DMS 273 treated with DMSO at 0.1 percent for 48 hours (cell line): ENCODE measurements at places on chromosomes 16 and 17.
A peak's percentile ranks its signal among the peaks of the same experiment; 100 is the strongest.

- peak; percentile 95 for DNase-seq
Observed at GRCh38 chr17:67652433-67652832, 65.3 kb upstream of the NOL11 start.

DNA sequence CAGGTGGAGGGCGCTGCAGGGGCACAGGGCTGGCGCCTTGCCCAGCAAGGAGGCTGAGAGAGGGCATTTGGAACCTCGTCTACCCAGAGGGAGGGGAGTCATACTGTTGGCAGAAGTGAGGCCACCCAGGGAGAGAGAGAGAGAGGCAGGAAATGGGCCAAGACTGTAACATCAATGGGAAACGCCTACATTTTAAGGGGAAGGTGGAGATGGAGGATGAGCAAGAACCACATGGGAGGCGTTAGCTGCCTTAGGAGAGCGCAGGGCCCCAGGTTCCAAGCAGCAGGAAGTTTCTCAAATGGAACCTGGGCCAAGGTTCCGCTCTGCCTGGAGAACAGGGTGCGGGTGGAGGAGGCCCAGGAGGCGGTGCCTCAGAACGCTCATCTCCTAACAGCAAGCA lies 2.7 kb upstream of the WFDC1 start:
- DNase-seq, result no peak

DNA sequence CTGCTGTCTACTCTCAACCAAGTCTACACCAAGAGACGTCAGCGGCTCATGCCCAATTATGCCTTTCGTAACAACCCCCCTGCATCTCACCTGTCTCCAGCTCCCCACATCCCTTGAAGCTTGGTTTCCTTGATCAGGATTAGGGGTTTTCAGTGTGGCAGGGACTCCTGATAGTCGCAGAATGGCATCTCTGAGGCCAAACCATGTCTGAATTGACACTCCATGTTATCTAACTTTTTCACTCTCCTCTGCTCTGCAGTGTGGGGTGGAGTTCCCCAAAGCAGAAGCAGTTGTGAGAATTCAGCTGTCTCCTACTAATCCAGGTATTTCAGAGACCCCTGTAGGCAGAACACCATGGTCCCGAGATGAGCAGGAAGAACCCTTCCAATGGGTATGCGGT lies 5.6 kb upstream of the AHSP start:
- no peak for DNase-seq

DNA sequence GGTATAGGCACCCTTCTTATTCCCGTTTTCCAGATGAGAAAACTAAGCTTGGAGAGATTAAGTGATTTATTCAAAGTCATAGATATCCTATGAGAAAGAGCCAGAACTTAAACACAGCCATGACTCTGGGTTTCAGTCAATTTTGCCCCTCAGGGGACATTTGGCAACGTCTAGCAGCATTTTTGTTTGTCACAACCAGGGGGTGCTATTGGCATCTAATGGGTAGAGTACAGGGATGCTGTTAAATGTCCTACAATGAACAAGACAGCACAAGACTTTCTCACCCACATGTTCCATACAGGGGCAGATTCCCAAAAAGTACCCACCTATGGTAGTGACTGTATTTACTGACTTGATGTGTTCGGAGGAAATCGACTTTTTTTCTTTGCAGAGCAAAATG lies 4.8 kb upstream of the SHISA9 start:
- DNase-seq, result peak; percentile 5

- DNase-seq, result no peak
Observed at GRCh38 chr16:85607321-85607765, 5.8 kb upstream of the GSE1 start.

DNA sequence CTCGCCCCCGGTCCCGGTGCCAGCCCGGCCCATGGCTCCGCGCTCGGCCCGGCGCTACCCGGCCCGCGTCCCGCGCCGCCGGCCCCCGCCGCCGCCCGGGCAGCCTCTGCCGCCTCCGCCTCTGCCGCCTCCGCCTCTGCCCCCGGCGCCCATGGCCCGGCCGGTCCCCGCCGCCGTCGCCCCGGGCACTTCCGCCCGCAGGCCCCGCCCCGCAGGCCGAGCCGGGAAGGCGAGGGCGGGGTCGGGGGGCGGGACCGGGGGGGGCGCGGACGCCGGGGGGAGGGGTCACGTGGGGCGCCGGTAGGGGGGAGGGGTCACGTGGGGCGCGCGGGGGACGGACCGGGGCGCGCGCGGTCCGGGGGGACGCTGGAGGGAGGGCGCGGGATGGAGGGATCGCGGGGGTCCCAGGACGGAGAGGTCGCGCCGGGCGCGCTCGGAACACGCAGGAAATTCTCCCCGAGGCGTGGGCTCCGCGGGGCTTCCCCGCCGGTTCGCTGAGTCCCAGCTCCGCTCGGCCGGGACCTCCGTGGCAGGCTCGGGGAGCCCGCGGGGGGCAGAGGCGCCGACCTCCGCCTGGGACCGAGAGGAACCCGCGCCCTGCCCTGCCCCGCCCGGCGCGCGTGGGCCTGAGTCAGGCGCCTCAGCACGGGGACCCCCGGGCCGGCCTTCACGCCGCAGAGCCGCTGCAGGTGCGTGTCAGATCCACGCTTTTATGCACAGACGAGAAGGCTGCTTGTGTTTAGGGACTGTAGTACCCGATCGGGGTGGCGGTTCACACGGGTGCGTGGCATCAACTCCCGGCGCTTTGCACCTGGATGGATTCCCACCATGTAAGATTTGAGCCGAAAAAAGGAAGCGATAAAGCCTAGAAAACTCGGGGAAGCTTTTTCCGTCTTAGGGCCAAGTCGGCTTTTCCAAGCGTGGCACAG lies at the start of gene PGAP6:
Gene PGAP6, minus strand, starts transcription at position 190 of the 929 bp plus-strand sequence. Its CDS starts 157 bp downstream, at position 33.
- no peak for DNase-seq

DNA sequence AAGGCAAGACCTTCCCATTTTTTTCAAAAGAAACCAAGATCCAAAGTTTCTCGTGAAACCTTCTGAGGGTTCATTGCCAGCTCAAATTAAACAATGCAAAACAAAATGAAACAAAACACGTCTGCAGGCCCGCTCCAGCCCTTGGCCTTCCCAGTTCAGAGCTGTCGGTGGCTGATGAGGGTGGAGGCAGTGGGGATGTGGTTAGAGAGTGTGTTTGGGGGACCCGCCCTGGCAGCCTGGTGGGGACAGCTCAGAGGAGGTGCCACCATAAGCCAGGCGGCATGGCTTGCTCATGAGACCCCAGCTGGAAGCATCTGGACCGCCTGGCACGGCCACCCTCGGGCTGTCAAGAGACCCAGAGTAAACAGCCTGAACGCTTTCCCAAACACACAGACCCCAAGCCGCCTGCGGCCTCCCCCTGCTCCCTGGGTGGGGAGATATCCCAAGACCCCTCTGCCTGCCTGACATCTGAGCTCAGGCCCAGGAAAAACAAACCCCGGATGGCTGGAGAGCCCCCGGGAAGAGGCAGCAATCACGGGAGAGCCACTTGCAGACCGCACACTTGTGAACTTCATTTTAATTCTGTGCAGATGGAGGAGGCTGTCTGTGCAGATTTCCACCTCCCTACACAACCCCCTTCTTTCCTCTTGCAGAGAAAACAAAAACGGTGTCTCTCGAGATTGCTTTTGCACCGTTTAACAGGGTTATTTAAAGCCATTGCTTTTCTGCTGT lies 35.4 kb upstream of the LITAF start:
- DNase-seq, result no peak

DNA sequence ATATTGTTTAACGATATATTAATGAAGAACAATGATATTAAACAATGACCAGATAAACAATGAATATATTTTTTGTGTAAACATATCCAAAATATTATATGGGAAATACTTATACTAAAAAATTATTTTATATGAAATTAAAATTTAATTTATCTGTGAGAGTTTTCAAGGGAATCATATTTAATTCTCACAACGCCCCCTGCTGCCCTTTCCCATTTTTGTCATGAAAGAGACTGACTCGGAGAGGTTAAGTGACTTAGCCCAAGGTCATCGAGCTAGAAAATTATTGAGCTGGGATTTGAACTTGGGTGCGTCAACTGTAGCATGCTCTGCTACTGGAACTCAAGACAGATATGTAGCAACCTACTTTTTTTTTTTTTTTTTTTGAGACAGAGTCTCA lies 7.2 kb upstream of the MYCBPAP start:
- no peak for DNase-seq

GRCh38 chr17:3033248-3033640 lies 30.2 kb downstream of the OR1D5 start:
- DNase-seq, result no peak

GRCh38 chr17:54694287-54694887 lies 206.3 kb upstream of the TOM1L1 start:
- DNase-seq, result no peak

- DNase-seq, result no peak
Observed at GRCh38 chr16:72723781-72724180, 324.1 kb downstream of the ZFHX3 start.

DNA sequence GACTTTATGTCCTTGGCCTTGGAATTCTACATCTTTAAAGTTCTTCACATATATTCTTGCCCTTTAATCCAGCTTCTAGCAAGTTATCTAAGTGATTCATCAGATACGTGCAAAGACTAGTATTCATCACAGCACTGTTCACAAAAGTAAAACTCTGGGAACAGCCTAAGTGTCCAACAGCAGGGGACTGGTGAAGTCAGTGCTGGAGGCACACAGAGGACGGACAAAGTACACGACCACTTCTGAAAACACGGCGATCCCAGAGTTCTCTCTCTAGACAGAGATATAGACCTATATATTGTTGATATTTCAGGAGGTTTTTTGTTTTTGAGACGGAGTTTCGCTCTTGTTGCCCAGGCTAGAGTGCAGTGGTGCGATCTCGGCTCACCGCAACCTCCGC lies 12.8 kb downstream of the CTRB1 start:
- DNase-seq, result no peak

GRCh38 chr17:57505841-57506773 lies 239.0 kb downstream of the CCDC182 start:
- DNase-seq, result no peak

DNA sequence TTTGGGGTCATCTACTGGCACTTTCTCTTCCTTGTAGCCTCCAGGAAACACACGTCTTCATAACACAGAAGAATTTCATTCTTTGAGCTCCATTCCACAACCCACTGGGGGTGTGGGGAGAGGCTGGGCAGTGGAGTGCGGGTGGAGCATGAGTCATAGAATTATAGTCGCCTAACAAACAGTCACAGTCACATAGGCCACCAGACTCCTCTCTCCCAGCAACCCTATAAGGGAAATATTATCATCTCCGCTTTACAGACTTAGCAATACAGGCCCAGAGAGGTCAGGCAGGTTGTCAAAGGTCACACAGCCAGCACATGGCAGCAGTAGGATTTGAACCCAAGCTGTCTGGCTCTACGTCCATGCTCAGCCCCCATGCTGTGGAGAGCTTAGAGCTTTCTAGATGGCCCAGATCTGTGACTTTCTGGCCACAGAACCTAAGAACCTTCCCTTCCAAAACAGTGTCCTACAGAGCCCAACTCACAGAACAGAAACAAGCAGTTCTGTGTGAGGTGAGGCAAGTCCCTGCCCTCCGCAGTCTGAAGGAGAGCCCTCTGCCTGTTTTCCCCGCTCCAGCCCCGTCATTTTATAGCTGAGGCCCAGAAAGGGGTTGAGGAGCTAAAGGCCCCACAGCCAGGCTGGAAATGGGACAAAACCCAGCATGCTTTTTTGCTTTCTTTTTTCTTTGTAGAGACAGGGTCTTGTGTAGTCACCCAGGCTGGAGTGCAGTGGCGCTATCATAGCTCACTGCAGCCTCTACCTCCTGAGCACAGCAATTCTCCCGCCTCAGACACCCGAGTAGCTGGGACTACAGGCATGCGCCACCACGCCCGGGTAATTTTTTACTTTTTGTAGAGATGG lies 10.7 kb upstream of the LITAF start:
- no peak for DNase-seq

GRCh38 chr16:46830417-46830901 lies 521 bp downstream of the C16orf87 start:
- DNase-seq, result peak; percentile 24

GRCh38 chr16:57563761-57564160 lies 21.3 kb downstream of the ADGRG5 start:
- no peak for DNase-seq

DNA sequence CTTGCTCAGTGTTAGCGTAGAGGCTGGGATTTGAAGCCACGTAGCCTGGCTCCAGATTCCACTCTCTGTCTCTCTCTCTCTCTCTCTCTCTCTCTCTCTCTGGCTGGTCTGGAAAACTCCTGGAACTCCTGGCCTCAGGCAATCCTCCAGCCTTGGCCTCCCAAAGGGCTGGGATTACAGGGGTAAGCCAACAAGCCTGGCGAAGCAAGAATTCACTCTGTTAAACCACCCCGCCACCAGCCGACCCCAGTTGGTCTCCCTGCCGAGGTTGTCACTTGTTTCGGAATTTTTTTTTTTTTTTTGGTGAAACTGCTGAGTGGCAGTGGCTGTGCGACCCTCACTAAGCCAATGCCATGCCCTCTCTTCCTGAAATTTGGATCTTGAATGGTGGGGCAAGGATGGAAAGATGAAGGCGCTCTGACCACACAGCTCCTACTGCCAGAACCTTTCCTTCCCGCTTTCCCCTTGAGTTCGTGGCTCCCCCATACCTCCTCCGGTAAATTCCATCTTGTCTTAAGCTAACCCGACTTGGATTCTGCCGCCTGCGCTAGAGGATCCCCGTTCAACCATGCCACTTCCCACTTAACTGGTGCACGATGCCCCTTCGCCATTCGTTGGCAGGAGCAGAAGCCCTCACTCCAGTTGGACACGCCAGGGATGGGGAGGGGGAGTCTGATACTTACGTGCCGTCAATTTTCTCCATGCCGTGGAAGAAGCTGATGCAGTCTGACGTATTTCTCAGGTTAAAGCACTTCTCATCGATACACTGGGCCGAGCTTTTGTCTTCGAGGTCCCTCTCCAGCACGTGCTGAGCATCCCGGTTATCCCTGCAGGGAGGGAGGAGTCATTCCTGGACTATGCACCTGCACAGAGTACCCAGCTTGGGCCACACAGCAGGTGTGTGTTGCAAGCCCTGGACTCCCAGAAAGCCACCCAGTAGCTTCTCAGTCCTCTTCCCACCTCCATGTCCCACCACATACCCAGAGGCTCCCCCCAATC lies 13.1 kb downstream of the TEKT5 start:
- no peak for DNase-seq

DNA sequence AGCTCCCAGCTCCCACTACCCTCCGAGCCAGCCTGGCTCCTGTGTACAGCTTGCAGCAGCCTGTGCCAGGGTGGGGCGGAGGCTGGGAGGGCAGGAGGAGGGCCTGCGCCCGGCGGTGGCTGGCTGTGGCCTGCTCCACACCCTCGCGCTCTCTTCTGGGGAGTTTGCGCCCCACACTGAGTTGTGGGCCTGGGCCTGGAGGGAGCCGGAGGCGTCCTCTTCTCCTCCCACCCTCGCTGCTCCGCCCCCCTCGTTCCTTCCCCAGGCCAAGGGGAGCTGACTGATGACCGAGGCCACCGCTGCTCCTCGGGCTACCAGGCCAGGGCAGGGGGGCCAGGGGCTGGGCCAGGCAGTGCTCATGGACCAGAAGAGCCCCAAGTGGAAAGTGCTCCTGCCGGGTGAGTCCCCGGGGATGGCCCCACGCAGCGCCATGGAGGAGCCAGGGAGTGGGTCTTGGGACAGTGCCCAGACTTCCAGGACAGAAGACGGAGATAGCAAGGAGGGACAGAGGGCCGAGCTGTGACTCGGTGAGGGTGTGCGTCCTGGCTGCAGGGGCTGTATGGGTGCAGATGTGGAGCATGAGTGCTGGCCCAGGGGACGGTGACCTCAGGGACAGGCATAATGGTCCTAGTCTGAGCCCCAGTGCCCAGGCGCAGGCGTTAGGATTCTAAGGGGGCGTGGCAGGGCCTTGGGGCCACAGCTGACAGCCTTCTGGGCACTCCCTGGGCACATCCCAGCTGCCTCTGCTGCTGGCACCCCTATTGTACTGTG lies 242.1 kb upstream of the GSE1 start:
- peak; percentile 43 for DNase-seq
